ENCODE measurements at places on chromosomes 1 and 21.

- no peak for DNase-seq
These were observed 75.0 kb downstream of the IGSF21 start for GRCh38 chr1:18182398-18183160.

GRCh38 chr1:63411066-63411465, 43.6 kb downstream of the ALG6 start:
- no peak for DNase-seq

DNA sequence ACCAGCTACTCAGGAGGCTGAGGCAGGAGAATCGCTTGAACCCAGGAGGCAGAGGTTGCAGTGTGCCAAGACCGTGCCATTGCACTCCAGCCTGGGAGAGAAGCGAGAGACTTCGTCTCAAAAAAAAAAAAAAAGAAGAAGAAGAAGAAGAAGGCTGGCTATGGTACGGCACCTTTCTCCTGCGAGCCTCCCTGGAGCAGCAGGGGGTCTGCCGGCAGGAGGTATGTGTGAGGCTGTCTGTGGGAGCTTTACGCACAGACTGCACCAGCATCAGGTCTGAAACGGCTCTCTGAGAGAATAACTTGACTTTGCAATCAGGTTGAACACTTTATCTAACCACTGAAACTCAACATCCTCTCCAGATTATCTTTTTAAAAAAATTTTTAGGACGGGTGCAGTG, 44.9 kb downstream of the CLSTN1 start:
- no peak for DNase-seq

GRCh38 chr1:153352523-153352922, 3.9 kb upstream of the PGLYRP4 start:
- peak; percentile 73 for DNase-seq

DNA sequence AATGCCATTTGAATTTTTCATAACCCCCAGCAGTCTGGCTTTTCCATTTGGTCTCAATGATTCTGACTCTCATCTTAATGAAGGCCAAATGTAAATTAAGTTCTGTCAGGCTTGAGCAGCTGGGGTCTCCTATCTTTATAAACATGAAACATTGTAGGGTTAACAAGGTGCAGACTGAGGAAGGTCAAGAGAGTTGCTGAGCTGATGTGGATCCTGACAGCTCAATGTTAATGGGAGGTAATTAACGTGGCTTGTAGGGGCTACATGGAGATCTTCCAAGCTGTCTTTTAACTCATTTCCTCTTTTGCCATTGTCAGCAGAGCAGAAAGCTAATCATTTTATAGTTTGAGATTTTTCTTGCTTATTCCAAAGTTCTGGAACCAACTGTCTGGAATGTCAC, 55.2 kb downstream of the FGGY start:
- DNase-seq: no peak

DNA sequence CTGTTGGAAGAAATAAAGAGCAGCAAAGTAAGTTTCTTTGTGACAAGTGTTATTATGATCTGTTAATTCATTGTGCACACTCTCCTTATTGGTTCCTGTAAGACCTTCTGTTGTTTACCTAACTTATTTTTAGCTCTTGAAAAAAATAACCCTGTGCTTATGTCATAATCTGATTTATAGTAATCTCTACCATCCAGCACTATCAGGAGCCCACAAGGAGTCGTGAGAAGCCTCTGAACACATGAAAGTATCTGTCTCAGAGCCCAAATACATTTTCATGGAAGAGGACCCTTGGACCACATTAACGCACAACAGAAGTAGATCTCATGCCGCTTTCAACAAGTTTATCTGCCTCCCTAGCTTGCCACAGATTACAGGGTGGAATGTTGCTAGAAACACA, 45.8 kb downstream of the CENPF start:
- DNase-seq: no peak

GRCh38 chr1:110859062-110859461, 13.9 kb upstream of the CD53 start:
- no peak for DNase-seq

DNA sequence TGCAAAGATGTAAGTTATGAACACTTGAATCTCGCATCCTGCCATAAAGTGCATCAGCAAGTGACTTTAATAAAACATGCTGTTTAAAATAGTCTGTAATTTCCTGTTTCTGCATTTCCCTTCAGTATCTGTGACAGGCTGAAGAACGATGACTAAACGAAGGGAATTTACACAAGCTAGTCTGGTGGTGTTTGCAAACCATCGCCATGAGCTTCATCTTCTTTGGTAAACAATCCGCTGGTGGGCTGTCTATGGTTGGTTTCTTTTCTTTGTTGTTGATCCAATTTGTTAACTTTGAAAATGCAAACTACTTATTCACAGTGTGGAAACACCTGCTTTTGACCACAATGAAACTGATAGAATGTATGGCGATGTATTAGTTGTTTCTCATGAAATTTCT, 13.9 kb downstream of the SERTAD4 start:
- no peak for DNase-seq

DNA sequence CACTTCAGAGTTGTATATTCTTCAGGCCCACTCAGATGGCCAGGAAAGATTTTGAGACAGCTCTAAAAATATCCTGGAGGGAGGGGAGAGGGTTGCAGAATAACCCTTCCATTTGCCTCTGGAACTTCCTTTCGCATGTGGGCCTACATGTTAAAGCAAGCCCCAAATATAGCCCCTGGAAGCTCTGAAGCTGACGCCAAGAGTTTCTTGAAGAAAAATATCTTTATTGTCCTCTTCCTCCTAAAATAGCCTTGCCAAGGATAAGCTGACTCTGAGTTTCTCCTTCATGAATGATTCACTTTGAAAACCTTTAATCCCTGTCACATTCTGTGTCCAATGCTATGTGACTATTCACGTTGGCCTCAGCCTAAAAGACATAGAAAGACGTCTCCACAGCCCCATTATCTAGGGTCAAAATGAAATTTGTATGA, 6.4 kb downstream of the C1orf116 start:
- DNase-seq: no peak

DNA sequence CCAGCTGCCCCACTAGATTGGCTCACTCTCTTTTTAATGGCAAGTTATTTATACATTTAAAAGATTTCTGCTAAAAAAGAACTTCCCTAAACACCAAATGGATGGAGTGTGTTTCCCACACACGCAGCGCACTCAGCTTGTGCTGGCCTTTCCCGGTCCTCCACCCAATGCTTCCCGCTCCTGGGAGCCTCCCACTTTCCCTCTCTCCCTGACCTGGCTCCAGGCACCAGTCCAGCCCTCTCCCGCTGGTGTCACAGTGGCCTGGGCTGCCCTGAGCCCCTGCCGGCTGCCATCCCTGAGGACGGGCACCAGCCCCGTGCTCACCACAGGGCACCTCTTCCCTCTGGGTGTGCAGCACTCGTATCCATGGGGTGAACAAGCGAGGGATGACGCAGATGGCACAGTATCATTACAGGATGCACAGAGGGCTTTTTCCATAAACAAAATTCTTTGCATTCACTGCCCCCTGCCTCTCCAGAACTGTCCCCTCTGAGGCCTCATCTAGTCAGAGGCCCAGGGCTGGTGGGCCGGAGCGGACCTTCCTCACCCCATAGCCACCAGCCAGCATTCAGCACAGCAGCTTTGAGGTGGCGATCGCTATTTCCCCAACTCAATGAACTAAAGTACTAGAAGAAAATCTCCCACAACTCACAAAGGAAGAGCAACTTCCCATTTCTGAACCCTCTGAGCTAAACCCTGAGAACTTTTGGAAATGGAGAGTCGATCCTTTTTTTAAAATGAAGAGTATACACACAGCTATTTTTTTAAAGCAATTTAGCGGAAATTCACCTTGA, 68.5 kb downstream of the SLC37A1 start:
- DNase-seq: no peak

GRCh38 chr1:82401116-82401515, 600.4 kb downstream of the ADGRL2 start:
- no peak for DNase-seq

DNA sequence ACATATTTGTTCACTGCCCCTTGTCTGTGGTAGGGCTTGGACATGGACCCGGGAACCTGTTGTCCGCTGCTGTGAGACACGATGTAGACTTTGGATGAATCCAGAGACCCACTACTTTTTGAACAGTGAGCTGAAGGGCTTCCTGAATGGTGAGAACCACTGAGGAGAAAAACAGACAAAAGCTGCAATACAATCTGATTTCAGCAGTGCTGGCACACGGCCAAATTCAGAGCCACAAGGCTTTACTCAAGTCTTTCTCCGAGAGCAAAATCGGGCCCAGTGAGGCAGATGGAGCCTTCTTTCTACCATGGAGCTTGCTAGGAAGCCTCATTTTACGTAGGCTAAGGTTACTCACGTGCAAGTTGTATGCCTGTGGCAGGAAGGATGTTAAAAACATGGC, 197.6 kb downstream of the SIPA1L2 start:
- DNase-seq: no peak

DNA sequence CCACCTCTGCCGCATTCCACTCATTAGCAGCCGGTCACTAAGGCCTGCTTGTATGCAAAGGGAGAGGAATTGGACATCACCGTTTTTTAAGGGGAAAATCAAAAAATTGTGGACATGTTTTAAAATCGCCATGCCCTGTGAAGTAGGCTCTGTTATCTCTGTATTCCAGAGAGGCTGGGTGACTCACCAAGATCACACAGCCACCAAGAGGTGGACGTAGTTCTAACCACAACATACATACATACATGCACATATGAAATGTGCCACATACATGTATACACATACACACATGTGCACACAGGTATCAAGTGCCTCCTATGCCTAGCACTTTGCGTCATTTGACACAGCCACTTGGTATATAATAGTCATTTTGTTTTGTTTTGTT, 16.0 kb upstream of the ZSCAN20 start:
- no peak for DNase-seq

GRCh38 chr1:198680174-198680875, 41.5 kb downstream of the PTPRC start:
- DNase-seq: no peak

GRCh38 chr1:25198663-25199252, 33.5 kb downstream of the SYF2 start:
- DNase-seq: no peak

DNA sequence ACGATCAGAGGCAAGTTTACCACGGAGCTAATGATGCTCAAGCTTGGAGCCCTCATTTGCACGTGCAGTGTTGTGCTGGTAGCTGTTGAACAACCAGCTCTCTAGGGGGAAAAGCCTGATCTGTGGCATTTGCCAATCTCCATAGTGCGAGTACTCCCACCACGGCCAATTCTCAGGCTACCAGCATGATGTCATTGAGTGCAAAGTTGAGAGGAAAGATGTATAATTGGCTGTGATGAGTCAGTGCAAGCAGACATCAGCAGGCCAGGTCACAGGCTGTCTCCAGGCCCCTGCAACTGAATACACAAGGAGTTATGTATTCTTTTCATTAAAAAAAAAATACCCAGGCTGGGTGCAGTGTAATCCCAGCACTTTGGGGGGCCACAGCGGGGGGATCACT, 233.1 kb upstream of the VAMP3 start:
- no peak for DNase-seq

GRCh38 chr1:203797216-203797615, 1.8 kb downstream of the ZBED6 start:
- DNase-seq: no peak

DNA sequence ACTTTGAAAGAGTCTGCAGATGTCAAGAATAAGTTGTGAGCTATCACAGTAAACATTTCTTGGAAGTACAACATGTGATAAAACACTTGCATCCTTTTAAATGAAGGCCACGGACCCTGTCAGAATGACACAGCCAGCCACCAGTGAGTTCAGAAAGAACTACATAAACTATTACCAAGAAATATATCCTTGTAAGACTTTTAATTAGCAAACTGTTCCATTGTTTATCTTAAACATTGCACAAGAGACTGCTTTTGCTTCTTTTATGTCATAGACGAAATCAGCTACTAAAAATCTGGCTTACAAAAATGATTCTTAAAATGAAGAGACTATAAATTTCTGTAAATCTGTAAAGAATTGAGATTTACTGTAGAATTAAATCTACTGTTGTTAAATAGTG, 17.9 kb downstream of the LRRC7 start:
- no peak for DNase-seq

DNA sequence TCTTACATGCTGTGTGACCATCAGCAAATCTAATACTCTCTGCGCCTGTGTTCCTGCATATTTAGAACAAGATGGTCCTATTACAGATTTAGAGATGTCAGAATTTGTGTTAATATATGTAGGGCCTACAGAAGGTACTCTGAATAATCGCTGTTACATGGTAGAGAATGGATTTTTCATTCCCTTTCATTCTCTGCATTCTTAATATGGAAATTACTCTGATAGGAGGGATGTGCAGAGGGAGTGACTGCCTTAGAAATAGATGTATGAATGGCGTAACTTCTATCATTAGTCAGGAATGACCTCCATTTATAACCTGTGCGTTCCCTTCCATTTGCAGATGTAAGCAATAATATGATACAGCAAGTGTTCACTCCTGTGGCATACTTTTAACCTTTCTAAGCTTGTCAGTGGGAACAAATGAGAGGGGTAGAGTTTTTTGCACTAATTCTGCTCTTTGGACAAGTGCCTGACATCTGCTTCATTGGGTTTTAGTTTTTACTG, 45.6 kb downstream of the MIA3 start:
- DNase-seq: no peak

DNA sequence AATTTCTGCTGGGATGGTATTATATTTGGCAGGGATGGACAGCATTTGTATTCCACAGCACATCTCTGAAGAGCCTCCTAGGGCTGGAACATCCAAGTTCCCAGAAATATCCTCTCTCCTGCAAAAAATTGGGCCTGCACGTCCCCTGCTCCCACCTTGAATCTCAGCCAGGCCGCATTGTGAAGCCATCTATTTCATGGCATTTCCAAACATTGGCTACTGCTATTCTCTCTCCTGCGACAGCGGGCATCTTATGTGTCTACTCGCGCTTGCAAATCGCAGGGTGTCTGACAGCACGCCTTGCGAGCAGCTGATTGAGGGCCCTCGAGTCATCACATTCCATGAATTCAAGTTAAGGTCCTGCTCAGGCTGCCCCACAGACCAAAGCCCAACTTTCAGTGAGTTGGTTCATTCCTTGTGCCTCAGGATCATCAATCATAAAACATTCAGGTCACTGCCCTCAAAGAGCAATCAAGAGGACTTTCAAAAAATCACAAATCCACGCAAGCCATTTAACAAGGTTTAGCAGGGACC, 15.8 kb downstream of the RGS8 start:
- no peak for DNase-seq

GRCh38 chr1:159829273-159829634, 2.6 kb downstream of the SLAMF8 start:
- no peak for DNase-seq

Data from hematopoietic multipotent progenitor cell treated with erythropoietin and hydrocortisone succinate and interleukin-3 and kit ligand, for 17 days (in vitro differentiated cells).